ENCODE measurements at places on chromosomes 2 and 18. TPM values are rescaled to one million over a fixed set of nuclear protein-coding genes. Genes with fewer than 3 reads are reported as not detected.

CPO gene
- 1.6 TPM for total RNA-seq

ANKRD44 gene
- total RNA-seq = 29.6 TPM

BOLL gene
- not detected for total RNA-seq

SP140L gene
- total RNA-seq = 3.9 TPM

FHL2 gene
- total RNA-seq = 27.8 TPM

CKAP2L gene
- total RNA-seq = 0.40 TPM

SLC9A4 gene
- 0.17 TPM for total RNA-seq

FAM228B gene
- 99.0 TPM for total RNA-seq

TTN gene
- 6.6 TPM for total RNA-seq
